Activated CD8-positive, alpha-beta memory T cell treated with anti-CD3 and anti-CD28 coated beads for 1 hour (primary cell): ENCODE measurements at places on chromosomes 12 and 14.

GRCh38 chr14:105385698-105386365 is 12.5 kb upstream of the TEX22 start:
- no peak for DNase-seq

GRCh38 chr14:62631176-62631575 is 414.1 kb downstream of the KCNH5 start:
- DNase-seq = no peak

DNA sequence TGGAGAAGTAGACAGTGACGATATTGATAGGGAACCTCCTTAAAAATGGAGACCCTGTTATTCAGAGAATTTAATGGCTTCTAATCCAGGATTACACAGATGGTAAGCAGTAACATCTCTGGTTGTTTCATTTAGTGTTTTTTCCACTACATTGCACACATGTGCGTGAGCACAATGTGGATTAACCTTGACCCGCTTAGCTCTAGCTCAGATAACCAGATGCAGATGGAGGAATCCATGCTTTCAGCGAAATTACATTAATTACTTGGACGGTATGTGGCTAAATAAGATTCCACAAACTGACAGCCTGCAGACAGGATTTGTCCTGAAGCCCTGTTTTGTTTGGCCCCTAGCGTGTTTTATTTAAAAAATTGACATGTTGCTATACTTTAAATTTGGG is 378.4 kb downstream of the CCDC91 start:
- DNase-seq = no peak

GRCh38 chr14:27890259-27890658 is 876.3 kb upstream of the FOXG1 start:
- no peak for DNase-seq

- DNase-seq = no peak
Measured at GRCh38 chr12:119758722-119759121, 90.8 kb downstream of the PRKAB1 start.

GRCh38 chr12:48767047-48767446 is 21.8 kb downstream of the ADCY6 start:
- DNase-seq = no peak

DNA sequence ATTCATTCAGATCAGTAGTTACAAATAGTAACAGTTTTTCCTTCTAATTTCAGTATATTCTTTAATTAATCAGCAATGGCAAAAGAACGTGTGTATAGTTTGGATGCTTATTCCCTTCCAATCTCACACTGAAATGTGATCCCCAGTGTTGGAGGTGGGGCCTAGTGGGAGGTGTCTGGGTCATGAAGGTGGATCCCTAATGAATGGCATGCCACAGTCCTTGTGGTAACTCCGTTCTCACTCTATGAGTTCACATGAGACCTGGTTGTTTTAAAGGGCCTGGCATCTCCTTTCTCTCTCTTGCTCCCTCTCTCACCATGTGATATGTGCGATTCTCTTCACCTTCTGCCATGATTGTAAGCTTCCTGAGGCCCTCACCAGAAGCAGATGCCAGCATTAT is 18.9 kb upstream of the SYNDIG1L start:
- no peak for DNase-seq

DNA sequence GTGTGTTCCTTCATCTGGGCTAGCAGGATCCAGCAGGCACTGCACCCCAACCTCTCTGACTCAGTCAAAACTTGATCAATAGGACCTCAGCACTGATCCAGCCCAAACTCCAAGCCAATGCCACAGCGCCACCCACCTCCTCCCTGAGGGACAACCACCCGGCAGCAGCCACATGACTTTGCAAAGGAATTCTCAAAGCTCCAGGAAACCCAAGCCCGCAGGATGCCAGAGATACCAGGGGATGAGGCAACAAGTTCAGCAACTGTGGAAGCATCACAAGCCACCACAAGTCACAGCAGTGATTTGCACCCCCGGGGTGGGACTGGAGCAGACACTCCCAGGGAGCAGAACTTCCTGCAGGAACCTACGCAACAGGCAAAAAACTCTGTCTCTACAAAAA is 37.3 kb downstream of the ACTN1 start:
- no peak for DNase-seq

DNA sequence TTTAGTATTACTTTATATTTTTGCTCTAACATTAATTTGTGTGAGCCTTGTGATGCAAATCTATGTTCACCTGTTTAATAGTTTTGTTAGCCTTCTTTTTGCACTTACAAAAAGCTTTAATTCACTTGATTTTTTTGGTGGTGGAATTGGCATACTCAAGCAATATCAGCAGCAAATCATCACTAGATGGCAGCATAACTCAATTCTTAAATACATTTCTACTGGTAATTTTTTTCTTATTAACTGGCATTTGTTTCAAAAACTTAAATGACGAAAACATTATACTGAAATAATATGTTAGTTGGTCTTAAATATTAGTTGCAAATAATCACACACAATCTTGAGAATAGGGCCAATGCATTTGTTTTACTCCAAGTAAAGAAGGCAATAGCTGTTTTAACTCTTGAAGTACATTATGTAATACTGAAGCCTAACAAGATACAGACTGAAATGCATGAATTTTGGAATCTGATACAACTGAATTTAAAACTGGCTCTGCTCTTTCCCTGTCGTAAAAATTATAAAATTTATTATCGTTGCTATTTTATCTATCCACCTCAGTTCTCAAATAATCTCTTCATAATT is 151.5 kb downstream of the ATXN7L3B start:
- DNase-seq = no peak

DNA sequence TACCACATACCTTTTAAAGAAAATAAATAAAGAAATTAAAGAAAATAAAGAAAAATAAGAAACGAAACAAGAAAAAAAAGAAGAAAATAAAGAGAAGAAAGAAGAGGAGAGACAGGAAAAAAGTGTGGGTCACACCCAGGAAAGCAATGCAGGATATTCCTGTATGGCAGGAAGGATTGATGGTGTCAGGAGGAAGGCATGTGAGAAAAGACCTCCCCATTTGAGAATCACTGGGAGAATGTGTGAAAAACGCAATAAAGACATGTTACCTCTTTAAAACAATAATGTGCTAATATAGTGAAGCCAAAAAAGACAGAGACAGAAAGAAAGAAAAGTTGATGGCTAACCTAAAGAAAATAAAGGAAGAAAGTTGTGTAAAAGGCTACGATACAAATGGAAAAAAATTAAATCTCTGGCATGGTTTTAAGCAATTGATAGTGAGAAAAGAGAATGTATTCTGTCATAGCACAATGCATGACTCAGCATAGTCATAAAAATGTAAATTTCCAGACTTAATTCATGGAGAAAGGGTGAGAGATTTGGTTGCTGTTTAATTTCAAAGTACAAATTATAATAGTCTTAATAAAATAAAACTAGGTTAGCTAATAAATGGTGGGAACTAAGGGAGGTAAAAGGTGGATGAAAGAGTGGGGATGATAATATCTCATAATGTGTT is 24.3 kb upstream of the FOXG1 start:
- DNase-seq = no peak

- no peak for DNase-seq
Measured at GRCh38 chr14:69855180-69855832, 23.9 kb upstream of the SMOC1 start.

DNA sequence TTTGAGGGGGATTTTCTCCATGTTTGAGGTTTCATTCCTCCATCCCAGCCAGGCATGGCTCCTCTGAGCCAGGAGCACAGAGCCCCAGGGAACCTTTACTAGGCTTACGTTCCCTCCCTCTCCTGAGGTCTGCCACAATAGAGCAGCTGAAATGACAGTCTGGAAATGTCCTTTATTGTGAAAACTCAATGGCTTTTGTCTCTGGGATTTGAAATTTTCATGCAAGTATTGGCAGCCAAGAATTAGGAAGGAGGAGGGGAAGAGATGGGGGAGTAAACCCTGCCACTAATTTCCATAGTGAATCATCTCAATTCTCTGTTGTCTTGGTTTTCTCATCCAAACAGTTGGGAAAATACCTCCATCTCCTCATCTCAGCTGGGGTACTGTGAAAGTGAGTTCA is 2.6 kb upstream of the PLEKHG3 start:
- DNase-seq = no peak

- DNase-seq = no peak
Measured at GRCh38 chr12:119914666-119915065, 37.5 kb upstream of the CIT start.

DNA sequence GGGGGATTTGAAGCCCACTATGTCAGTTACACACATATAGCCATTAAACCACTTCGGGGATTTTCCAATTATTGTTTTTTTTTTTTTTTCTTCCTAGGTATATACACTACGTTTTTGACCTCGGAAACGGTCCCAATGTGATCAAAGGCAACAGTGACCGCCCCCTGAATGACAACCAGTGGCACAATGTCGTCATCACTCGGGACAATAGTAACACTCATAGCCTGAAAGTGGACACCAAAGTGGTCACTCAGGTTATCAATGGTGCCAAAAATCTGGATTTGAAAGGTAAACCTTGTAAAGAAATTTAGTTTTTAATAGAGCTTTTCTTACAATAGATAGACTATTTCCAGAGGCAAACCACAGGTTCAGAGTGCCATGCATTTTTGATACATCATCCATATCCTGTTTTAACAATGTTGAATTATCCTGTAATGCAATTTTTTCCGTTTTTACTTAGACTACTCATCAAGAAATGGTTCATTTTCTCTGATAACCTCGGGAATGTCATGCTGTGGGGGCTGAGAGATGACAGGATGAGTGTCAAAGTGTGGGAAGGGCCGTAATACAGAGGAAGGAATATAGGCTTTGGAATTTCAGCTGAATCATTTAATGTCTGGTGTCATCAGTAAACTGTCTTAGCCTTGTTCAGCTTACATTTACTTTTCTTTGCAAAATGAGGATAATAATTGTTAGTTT is 797.1 kb downstream of the NRXN3 start:
- no peak for DNase-seq

DNA sequence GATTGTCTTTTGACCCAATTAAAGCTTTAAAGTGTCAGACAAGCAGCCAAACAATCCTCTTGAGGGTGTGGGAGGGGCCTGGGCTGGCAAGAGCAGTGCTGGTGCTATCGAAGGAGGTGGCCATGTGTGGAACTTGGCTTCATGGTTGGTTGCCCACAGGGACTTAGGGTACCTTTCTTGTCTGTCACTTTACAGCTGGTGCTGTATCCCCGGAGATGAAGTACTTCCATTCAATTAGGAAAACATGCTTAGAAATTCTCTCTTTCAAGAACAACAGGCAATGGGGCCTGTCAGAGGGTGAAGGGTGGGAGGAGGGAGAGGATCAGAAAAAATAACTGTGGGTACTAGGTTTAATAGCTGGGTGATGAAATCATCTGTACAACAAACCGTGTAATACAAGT is 86.5 kb downstream of the DAAM1 start:
- DNase-seq = no peak

DNA sequence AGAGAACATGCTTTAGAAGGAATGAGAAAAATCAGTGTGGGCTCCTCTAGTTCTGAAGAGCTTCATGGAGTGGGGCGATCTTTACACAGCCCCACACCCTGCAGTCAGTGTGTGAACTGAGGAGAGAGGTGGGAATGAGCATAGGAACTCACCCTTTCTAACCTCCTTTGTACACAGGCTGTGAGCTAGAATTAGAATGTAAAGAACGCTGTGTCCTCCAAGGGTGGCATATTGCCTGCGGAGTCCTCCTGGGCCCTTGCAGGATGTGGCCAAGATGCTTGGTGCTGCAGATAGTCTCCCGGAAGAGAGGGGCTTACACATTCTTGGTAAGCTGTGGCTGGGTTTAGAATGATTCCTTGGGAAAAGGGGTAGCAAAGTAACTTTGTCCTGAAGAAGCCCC is 43.9 kb downstream of the NINJ2 start:
- no peak for DNase-seq

- no peak for DNase-seq
Measured at GRCh38 chr12:88035907-88036289, 6.7 kb upstream of the C12orf50 start.

- DNase-seq = no peak
Measured at GRCh38 chr12:52216100-52216499, 16.9 kb upstream of the KRT7 start.

GRCh38 chr12:116628989-116629388 is 69.8 kb downstream of the MAP1LC3B2 start:
- no peak for DNase-seq

DNA sequence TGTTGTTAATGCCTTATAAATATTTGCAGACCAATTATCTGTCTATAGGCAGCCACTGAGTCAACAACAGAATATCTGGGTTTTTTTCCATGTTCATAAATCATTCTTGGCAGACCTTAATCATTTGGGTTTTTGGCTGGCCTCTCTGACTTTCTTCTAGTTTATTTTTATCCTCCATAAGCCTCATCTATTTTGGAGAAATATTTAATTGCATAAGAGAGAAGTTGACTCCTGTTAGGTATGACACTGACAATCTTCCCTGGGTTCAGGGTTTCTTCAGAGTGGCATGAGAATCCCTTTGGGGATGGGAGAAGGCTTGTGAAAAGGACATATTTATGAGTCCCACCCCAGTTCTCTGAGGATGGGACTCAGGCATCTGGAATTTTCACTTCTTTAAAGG is 299.8 kb downstream of the NRXN3 start:
- DNase-seq = no peak

- no peak for DNase-seq
Measured at GRCh38 chr12:79143803-79144202, 279.2 kb downstream of the SYT1 start.

- no peak for DNase-seq
Measured at GRCh38 chr12:12881151-12881909, 10.0 kb upstream of the GPRC5A start.

DNA sequence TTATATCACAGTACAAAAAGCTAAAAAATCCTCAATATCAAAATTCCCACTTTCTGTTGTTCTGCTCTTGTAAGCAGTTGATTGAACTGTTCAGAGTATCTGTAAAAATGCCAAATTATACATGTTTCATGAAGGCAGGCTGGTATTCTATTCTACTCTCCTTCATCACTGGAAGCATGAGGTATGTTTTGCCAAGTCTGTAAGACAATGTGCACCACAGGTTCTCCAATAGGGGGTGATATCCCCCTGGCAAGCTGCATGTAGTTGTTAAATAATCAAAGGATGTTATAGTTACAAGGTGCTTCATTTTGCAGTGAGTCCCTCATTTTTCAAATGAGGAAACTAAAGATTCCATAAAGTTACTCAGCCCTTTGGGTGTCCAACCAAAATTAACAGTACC is 15.1 kb upstream of the NEK9 start:
- no peak for DNase-seq

DNA sequence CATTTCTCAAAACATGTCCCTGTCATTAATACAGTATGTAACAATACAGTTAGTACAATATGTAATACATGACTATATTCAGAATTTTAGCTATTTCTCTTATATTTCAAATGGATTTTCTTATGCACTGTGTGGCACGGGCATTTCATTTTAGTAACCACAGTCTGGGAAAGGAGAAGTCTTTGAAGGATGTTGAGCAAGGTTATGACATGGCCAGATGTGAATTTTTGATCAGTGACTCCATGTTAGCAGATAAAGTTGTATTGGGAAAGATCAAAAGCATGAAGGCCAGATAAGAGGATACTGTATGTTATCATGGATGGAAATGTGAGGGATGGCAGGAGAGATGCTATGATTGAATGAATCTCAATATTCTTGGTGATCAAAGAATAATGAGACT is 285.2 kb downstream of the NAV3 start:
- no peak for DNase-seq
